Esophagus squamous epithelium (tissue), 5 donors: ENCODE measurements at places on chromosomes 1 and 21.

DNA sequence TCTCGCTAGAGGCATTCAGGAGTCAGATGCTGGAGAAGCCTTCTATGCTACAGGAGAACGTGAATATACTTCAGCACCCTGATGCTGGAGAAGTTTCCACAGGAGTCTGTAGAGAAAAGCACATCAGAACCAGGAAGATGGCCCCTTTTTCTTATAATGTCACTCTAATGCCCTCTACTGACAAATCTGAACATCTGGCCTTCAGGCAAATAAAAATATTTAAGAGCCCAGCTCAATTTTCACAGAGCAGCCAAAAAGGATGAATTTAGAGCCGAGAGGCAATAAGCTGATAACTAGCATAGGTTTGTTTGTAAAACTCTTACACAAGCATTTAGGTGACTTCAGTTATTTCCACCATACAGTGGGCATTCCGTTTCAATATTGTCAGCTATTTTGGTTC lies 3.8 kb upstream of the RRP15 start:
- DNase-seq = no peak

DNA sequence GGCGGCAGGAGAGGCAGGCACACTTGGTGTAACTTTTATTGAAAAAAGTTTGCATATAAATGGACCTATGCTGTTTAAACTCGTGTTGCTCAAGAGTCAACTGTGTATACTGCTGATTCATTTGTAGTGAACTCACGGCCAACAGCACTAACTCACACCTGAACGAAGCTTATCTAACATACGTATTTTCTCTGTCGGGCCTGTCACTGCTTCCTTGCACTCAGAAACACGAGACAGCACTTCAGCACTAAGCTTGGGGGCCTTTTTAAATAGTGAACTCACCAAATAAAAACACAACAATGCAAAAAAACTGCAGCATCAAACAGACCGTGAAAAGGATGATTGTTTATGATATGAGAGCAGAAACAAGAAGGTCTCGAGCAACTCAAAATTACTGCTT lies 58.9 kb upstream of the NEK2 start:
- DNase-seq = no peak

DNA sequence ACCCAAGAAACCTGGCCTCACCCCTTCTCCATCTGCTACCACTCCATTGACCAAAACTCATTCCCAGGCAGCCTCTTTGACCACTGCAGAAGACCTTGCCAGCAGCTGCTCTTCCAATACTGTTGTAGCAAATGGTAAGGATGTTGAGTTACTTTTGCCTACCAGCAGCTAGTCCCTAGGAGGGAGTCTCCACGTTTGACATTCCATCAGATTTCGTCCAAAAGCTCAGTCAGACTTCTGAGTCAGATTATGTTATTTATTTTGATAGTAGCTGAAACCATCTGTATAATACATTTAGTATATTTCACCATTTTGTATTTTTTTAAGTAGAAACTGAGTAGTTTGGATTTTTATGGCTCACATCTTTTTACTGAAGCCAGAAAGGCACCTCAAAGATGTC lies 51.5 kb upstream of the WNT2B start:
- no peak for DNase-seq

DNA sequence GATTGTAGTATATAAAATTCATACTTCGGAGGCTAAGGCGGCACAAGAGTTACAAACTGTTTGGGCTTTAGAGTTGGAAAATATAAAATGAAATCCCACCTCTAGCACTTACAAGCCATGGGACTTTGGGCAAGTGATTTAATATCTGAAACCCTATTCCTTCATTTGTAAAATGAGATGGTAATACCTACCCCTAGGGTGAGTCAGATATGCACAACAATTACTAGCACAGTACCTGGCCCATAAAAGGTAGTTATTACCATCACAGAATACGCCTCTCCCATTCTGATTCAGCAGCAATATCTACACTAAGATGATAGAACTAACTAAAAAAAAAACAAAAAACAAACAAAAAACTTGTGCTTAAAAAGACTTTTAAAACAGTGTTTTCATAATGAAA lies 3.5 kb downstream of the KLHL12 start:
- DNase-seq = no peak

GRCh38 chr1:228332797-228333738 lies 73.6 kb downstream of the TRIM11 start:
- DNase-seq = no peak

GRCh38 chr1:22912311-22912710 lies 60.4 kb downstream of the LACTBL1 start:
- DNase-seq = no peak

DNA sequence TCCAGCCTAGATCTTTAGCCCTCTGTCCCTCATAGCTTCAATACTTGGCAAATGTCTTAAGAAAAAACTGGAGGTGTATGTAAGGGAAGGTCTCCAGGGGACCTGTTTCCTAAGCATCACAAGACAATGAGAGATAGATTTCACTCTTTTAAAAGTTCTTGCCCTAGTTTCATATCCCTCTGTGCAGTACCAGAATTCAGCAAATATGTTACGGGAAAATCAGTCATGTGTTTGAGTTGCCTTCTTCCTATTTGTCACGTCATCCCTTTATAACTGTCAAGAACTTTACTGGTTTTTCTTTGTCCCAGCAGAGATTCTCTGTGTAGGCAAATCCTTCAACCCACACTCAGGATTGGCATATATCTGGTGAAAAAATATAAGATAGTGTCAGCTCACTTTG lies 32.3 kb downstream of the DNASE2B start:
- DNase-seq = no peak
